Hematopoietic multipotent progenitor cell treated with erythropoietin and hydrocortisone succinate and interleukin-3 and kit ligand, for 6 days (in vitro differentiated cells): ENCODE measurements at places on chromosomes 5 and 9.

- DNase-seq, result no peak
These were observed 172.3 kb upstream of the RFX3 start for GRCh38 chr9:3698076-3698475.

DNA sequence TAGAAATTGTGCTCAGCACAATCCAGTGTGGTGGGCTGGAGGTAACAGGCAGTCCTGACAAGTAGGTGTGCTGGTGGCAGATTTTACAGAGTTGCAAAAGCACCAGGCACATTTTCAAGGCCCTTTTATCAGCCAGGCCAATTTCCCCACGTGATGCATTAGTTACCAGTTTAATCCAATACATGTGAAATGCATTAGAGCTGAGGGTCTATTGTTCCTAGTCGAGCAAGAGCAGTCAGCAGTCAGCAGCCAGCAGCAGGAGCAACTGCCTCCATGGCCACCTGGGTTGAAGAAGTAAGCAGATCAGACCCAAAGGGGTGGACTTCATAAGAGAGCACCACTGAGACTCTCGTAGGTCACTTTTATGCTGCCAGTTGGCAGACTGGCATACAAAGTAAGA is 76.7 kb downstream of the EPB41L4A start:
- DNase-seq, result no peak

DNA sequence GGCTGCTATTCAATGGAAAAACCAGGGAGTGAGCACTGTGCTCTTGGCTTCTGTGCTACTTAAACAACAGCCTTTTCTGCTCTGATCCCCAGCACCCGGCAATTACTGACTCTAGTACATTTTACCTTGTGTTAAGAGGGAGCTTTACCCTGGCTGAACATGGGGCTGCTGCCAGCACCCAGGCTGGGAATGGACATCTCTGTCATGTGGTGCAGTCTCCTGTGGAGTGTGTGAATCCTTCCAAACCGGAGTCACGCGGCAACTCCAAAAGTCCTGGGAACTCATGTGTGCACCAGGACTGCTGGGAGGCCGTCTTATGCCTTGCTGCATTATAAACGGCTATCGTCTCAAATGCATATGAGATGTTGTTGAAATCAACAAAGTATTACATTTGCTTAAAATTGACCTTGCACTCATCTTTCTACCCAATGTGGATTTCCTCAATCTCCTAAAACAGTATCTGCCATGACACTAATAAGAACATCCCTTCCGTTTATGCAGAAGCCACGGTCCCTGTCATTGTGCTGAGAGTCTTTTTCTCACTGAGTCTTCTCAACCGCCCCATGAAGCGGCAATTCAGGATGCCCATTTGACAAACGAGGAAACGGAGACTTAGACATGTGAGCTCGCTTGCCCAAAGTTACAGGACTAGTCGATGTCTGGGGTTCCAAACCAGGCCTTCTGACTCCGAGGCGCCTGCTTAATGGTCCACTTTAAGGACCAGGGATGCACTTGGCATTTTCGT is 884 bp upstream of the GSN start:
- no peak for DNase-seq

DNA sequence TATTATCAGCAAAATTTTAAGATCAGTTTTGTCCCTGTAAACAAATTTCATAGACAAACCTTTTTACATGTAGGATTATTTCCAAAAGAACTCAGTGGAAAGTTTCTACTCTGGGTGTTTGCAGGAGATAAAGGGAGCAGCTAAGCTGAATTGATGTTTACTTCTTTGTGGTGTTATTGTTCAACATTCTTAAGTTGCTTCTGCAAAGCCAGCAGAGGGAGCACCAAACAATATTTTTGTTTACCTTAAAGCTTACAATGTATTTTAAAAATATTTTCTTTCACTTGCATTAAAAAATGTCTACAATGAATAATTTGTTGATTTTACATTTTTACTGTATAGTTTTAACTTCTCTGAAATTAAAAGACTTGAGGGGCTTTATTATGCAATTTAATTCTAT is 135.4 kb downstream of the ATG10 start:
- DNase-seq, result peak; percentile 72

DNA sequence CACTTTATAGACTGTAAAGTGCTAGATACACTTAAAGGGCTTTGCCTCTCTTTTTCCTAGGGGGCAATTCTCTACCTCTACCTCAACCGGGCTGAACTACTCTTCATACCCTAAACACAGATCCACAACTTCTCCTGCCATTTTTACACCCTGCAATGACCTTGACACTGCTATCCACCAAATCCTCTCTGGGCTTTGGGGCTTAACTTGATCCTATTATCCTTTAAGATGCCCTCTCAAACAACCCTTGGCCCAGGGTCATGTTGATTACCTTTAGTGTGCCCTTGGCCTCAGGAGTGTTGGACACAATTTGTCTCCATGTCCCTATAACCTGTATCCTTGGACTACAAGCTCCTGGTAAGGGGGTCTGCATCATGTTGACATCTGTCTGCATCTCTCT is 19.5 kb downstream of the ANXA6 start:
- DNase-seq, result no peak

DNA sequence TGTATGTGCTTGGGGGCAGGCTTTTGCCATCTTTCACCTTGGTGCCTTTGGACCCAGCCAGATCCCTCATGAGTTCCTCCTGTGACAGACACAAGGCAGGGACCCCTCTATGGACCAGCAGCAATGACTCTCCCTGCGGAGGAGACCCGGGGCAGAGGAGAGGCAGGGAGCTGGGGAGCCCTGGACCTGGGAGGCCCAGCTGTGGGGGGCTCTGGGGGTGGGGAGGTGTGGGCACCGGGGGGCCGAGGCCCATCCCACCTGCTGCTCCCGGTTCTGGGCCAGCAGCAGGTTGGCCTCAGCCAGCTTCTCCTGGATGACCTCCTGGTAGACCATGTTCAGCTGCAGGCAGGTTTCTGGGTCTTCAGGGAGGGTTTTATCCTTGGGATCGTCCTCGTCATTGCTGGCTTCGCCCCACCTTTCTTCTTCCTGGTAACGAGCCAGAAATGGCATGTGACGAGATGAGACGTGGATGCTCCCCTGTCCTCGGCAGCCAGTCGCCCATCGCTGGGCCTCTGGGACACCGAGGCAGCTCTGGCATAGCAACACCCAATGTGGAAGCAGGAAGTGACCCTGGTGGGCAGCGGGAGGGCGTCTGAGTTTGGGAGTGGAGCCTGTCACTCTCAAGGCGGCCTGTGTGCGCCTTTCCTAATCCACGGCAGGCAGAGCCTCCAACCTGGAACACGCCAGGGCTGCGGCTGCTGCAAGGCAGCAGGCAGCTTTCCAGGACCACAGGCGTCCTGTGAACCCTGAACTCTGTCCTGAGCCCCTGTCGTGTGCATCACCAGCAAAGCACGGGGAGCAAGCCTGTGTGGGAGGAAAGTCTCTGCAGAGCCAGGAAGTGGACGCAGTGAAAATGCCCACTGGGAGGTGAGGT is 4.4 kb downstream of the SNAPC4 start:
- no peak for DNase-seq

- peak; percentile 59 for DNase-seq
These were observed 101.1 kb upstream of the GNAQ start for GRCh38 chr9:78132701-78133058.

- DNase-seq, result no peak
These were observed 29.9 kb downstream of the TMC1 start for GRCh38 chr9:72551306-72551705.

DNA sequence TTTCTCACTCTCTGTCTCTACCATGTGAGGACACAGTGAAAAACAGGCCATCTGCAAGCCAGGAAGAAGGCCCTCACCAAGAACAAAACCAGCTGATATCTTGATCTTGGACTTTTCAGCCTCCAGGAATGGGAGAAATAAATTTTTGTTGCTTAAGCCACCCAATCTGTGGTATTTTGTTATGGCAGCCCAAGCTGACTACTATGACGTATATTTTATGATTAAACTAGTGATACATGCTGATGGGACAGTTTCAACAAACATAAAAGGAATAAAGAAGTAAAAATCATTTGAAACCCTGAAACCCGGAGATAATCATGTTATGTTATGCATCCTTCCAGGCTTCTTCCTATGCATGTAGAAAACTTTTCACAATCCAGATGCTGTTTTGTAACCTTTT is 71.5 kb upstream of the ERBIN start:
- no peak for DNase-seq

DNA sequence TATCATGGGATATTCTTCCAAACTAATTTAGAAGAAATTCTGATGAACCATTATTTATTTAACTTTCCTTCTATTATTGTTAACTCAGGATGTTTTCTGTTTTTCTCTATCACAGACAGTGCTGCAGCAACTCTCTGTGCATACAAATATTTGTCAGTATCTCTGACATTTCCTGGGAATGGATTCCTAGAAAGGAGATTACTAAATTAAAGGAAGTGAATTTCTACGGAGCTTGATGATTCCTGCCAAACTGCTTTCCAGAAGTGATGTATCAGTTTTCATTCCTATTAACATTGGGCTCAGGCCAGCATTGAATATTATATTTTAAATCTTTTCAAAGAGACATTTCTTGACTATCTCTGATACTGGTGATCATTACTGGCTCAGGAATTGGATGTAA is 26.0 kb upstream of the MAST4 start:
- DNase-seq, result no peak

DNA sequence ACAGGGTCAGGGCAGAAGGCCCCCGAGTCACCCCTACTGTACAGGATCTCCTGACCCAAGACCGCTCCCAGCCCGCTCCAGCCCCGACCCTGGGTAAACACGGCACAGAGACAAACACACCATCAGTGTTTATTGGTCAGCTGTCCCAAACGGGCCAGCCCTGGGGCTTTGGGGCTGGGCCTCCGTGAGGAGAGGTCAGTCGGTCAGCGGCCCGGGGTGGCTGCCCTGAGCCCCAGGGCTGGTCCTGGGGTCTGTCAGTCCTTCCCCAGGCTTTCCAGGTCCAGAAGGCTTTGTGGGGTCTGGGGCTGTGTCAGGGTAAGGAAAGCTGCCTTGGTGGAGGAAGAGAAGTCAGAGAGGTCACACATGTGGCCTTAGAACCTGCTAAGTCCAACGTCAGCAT is 2.7 kb downstream of the DPM2 start:
- no peak for DNase-seq

- DNase-seq, result no peak
These were observed 54.1 kb upstream of the ABL1 start for GRCh38 chr9:130780865-130781504.

DNA sequence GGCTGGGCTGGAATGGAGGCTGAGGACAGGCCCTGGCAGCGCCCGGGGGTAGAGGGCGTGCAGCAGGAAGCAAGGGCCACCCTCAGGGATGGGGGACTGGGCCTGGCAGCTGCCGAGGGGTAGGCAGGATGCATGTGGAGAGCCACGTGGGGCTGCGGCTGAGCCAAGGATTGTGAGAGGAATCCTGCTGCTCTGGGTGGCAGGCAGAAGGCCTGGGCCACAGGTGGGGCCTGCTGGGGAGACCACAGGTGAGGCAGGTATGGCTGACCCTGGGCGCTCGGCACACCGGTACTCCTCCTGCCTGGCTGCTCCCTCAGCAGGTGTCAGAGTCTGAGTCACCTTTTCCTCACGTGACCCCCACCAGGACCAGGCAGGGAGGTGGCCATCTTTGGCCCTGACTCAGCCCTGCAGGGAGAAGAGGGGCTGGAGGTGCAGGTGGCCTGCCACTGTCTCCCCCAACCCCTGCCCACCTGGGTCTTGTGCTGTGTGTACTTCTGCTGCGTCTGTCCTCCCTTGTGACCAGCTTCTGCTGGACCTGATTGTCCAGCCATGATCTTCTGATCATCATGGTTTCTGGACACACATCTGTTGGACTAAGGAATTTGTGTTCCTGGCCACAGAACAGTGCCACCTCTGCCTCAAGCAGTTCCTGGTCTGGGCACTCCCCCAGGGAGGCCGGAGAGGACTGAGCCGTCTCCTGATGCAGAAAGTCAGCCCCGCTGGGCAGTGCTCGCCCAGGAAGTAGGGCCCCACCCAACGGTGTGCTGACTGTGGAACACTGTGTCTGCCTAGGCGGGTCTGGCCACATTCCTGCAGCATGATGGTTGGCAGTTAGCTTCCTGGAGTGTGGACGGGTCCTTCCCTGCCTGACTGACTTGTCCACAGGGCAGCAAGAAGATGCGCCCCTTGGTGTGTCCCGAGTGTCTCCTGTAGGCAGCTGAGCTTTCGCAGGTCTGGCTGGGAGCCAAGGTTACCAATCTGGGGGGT is 6.4 kb downstream of the ARRDC1 start:
- DNase-seq, result peak; percentile 48

- DNase-seq, result peak; percentile 27
These were observed 68.7 kb downstream of the PRR16 start for GRCh38 chr5:120532835-120533234.

DNA sequence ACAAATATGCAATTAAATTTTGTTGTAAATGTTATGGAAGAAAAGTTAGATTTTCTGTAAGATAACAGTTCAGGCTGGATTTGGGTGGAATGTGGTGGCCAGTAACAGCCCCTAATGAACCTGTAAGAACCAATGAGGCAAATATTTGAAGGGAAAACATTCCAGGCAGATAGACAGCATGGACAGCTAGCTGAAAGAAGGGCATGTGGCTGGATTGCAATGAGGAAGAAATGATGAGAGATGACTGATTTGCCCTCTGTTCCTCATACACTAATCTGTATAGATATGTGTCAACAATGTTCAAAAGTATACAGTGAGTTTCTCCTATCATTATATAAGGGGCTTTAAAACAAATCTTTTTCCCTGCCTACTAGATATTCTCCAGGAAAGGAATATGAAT is 58.8 kb downstream of the MAN2A1 start:
- no peak for DNase-seq

GRCh38 chr5:56154732-56155484 is 78.2 kb downstream of the ANKRD55 start:
- DNase-seq, result peak; percentile 28

DNA sequence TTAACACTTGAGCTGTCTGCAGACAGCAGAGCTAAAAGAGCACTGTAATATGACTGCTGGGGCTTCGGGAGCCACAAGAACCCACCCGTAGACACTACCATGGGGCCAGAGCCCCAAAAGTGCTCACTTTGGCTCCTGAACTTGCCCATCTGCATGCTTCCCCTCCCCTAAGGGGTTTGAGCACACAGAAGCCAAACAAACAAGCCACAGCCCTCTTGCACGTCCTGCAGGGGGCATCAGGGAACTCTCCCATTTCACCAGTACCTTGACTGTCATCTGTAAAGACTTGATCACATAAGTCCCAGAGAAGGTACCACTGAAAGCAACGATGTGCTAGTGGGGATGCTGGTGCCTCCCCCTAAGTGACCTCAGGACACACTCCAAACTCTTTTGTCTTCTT is 681.8 kb downstream of the SEMA5A start:
- peak; percentile 26 for DNase-seq

- DNase-seq, result peak; percentile 14
These were observed 1006.4 kb upstream of the CTNND2 start for GRCh38 chr5:12910641-12911040.
